ENCODE measurements at places on chromosomes 3 and 15.
A peak's percentile ranks its signal among the peaks of the same experiment; 100 is the strongest.

- no peak for DNase-seq
These were observed 1.9 kb downstream of the RUBCN start for GRCh38 chr3:197734667-197735318.

- no peak for DNase-seq
These were observed 434.8 kb upstream of the DPH6 start for GRCh38 chr15:35980719-35981118.

GRCh38 chr15:73364070-73364469 lies 4.7 kb downstream of the HCN4 start:
- DNase-seq, result no peak

DNA sequence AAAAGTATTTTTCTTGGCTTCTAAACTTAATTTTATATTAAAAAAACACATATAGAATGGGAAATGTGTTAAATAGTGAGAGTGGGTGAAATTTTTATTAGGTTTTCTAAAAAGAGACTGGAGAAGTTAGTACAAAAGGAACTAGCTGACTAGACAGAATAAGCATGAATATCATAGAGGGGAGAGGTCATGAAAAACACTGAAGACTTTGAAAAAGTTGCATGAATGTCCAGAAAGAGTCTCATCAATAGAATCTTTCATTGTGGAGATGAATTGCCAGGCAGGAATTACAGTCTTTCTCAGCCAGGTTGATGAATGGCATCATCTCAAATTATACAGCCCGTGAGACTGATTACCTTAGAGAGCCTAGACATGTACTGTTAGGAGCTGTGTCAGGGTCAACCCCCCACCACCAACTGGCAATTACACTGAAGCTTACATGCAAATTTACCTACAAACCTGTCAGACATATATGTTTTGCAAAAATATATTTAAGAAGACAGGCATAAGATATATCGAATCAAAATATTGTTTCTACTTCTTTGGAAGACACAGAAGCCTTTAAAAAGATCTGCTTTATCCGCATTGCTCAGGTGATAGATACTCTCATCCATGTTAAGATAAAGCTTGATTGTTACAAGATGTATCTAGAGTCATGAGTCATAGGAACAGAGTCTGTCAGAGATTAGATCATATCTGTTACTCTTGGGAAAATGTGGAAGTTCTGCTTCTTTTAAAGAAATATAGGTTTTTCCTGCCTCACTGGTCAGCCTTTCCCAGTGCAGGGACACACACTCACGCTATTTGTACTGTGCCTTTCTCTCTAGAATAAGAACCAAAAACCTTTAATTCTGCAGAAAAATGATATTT lies 34.8 kb upstream of the PFN2 start:
- DNase-seq, result no peak

DNA sequence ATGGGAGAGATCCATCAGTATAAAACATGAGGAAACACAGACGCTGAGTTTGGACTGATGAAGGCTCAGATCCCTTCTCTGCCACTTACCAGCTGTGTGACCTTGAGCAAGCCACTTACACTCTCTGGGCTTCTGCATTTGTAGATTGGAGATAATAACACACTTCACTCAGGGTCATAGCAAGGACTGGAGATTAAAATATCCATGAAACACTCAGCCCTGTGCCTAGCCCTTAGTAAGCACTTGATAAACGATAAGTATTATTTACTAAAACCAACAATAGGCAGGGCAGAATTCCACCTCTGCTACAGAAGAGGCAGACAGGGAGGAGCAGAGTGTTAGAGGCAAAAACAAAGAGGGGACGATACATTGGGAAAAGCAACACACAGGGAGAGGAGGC lies 420.5 kb upstream of the WNT5A start:
- DNase-seq, result no peak

- DNase-seq, result no peak
These were observed 5.2 kb upstream of the TCF12 start for GRCh38 chr15:56913241-56913640.

- peak; percentile 76 for DNase-seq
These were observed 70.0 kb upstream of the HEG1 start for GRCh38 chr3:125125821-125126245.

GRCh38 chr3:47491186-47491585 lies 15.4 kb upstream of the SCAP start:
- DNase-seq, result no peak

- DNase-seq, result no peak
These were observed 22.1 kb downstream of the CLPX start for GRCh38 chr15:65163041-65163440.

DNA sequence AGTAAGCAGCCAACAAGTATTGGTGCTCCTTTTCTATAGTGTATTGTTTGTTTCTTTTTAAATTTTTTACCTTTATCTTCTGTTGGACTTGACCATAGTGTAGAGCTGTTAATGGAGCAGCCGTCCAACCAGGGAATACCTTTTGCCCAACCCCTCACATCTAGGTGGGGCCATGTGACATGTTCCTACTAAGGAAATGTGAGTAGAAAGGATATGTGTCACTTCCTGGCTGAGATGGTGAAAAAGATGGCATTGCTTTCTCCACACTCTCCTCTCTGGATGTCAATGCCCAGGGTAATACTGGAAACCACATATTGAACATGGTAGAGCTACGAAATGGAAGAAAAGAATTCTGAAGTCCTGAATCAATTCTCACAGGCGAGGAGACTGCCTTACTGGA lies 218.8 kb downstream of the TBL1XR1 start:
- no peak for DNase-seq

GRCh38 chr15:78093242-78094020 lies 1.1 kb downstream of the SH2D7 start:
- no peak for DNase-seq

DNA sequence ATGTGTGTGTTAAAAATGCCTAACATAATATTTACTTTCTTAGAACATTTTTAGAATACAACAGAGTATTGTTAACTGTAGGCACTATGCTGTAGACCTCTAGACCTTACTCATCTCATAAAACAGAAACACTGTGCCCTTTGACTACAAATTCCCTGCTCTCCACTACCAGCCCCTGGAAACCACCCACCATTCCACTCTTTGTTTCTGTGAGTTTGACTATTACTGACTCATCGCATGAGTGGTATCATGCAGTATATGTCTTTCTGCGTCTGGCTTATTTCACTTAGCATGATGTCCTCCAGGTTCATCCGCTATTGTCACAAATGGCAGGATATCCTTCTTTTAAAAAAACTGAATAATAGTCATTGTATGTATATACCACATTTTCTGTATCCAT lies 216.7 kb upstream of the CFAP20DC start:
- DNase-seq, result no peak

- no peak for DNase-seq
These were observed 72.8 kb downstream of the UBE3A start for GRCh38 chr15:25366058-25366457.

DNA sequence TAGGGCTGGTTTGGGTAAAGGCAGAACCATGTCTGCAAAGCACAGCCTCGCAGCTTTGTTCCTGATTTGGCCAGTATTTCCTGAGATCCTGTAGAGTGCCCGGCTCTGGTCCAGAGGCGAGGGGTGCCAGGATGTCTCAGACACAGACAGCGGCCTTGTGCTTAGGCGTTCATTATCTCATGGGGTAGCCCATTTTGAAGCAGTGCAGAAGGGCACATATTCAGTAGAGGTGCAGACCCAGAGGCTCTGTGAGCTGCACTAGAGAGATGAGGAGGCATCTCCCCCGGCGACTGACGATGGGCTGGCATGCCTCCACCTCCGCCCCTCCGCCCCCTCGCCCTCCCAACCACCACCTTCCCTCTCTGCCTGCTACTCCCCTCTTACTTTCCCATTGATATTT lies 170.3 kb downstream of the CHDH start:
- DNase-seq, result no peak

- DNase-seq, result peak; percentile 70
These were observed 73.0 kb downstream of the SUMF1 start for GRCh38 chr3:4394048-4394447.

DNA sequence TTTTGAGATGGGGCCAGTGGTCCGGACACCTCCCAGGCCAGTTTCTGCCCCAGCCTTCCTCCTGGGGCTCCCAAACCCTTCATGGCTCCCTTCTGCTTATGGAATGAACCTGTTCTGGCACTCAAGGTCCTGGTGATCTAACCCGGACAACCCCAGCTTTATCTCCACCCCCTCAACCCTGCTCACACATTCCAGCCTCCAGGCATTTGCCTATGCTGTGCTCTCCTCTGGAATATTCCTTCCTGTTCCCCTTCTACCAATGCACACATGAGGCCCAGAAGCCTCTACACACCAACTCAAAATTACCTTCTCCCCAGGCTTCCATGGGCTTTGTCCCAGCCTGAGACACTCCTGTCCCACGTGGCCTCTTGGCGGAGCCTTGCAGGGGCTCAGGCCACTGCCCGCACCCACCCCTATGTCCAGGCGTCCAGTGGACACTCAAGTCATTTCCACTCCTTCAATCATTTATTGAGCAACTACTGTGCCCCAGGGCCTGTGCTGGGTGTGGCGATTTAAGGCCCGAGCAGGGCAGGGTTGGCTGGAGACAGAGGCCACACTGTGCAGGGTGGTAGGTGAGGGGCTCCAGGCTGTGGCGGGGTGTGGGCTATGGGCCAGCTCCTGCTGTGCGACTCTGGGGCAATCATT lies 18.8 kb downstream of the PLXND1 start:
- no peak for DNase-seq

DNA sequence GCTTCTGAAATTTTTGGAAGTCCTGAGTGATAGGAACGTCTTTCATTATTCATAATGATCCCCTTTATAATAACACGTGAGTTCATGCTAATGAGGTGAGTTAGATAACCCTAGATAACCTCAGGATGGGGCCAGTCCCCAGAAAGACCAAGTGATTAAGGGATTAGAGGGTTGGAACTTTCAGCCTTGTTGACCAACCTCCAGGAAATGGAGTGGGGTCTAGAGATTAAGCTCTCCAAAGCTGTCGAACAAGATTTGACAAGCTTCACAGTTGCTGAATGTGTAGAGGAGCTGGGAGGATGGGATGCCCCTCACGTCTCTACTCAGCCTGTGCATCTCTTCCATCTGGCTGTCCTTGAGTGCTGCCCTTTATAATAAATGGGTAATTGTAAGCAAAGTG lies 107.1 kb downstream of the ZMAT3 start:
- no peak for DNase-seq

DNA sequence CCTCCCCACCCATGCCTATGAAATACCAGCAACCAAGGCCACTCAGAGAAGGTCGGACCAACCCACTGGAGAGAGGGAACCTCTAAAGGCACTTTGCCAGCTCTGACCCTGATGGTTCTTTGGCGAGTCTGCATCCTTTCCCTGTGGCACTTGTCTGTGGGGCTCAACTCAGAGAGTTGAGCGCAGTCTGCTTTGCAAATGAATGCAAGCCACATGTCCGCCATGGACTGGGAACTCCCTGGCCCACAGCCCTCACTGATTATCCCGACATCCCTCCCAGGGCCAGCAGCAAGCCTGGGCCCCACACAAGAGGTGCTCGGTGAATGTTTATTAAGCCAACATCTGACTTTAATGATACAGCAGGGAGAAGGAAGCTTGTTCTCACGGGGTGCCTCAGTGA lies 55.5 kb upstream of the HES1 start:
- no peak for DNase-seq

DNA sequence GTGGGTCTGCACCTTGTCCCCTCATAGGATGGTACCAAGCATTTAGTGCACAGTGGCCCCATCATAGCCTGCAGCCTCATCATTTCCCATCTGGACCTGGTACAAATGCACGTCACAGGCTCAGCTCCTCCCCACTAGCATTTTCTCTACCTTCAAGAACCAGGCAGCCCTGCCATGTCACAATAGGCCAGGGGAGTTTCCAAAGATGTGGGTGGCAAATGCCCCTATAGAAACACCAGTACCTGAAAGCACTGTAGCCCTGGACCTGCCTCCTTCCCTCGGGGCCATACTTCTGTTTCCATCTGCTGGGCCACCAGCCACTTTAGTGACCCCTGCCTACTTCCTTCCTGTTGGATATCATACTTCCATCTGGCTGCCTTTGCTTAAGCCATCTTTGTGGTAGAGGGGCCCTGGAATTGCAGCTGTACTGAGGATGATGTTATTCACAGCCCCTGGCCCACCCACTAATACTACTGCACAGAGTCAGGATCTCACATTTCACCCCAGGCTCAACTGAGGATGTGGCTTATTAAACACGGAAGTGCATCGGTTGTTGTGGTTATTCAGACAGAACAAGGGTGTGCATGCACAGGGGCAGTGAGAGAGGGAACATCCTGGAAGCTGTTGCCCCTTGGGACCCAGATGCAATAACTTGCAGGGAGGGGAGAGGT lies 3.8 kb downstream of the TCTA start:
- DNase-seq, result peak; percentile 82
